ENCODE measurements at places on chromosomes 11 and 22.
A peak's percentile ranks its signal among the peaks of the same experiment; 100 is the strongest.

DNA sequence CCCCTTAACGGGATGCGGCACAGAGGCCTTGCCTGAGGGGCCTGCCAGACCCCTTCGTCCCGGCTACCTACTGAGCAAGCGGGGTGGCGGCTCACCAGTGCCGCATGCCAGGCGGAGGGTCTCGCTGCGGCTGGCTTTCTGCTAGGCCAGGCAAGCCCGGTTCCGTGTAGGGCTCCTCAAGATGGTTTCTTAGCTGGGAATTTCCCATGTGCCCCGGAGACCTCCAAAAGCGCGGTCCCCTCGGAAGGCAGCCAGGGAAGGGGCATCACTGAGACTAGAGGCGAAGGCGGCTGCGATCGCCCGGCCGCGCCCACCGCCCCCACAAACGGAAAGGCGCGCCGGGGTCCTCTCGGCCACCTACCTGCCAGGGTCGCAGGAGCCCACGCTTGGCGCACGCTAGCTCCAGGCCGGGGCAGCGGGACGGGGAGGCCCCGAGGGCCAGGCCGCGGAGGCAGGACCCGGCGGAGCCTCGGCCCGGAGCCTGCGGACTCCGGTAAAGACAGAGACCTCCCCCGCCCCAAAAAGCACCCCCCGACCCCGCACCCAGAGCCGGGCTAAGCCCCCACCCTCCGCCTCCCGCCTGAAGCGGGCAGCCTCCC is 23.8 kb downstream of the MICAL3 start:
- no peak for DNase-seq

DNA sequence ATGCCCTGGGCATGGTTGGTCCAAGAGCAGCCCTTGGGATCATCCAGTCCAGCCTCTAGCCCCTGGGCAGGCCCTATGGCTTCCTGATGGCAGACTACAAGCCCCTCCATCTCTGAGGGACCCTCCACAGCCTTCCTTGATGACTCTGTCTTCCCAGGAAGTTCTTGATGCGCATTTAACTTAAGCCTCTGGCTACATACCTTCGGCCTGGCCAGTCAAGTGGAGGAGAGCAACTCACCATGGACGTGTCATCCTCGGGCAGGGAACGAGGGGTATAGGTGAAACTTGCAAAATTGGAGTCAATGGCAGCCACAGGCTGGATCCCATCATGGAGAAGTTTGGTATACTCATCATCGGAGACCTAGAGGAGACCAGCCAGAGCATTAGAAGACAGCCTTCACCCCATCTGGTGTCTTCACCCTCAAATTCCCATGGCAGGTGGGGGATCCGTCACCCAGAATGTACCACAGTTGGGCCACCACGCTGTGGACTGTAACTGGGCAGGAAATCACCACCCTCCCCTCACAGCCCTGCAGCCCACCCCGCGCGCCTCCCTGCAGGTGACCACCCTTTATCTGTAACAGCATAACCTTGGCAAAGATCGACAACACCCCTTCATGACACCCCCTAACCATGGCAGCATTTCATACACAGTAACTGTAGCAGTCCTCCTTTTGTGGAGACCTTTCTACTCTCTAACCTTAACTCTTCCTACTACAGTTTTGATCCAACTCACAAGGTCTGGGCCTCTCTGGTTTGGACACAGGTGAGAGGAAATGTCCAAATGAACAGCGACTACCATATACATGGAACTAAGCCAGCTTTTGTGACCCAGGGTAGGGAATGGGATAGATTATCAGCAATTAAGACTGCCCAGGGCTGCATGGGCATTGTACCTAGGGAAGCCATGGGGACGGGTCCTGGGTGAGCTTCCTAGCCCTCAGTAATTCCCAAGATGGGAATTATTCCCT is 91.7 kb downstream of the PDE2A start:
- no peak for DNase-seq

DNA sequence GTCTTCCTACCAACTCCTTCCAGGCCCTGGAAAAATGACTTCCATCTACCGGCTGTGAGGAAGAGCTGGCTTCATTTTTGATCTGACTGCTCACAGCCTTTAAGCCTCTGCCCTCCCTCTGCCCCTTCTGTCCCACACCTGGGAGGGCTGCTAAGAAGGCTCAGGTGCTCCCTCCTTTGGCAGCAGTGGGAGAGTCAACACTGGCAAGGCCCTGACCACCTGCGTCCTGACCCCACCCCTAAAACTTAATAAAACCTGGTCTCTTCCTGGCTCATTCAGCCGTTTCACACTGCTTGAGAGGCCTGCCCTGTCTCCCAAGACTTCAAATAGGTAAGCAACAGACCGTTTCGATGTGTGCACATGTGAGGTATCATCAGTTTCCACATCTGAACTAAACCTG is 52.1 kb upstream of the NFRKB start:
- DNase-seq = no peak

GRCh38 chr22:49953680-49954344 is 6.8 kb upstream of the PIM3 start:
- no peak for DNase-seq

DNA sequence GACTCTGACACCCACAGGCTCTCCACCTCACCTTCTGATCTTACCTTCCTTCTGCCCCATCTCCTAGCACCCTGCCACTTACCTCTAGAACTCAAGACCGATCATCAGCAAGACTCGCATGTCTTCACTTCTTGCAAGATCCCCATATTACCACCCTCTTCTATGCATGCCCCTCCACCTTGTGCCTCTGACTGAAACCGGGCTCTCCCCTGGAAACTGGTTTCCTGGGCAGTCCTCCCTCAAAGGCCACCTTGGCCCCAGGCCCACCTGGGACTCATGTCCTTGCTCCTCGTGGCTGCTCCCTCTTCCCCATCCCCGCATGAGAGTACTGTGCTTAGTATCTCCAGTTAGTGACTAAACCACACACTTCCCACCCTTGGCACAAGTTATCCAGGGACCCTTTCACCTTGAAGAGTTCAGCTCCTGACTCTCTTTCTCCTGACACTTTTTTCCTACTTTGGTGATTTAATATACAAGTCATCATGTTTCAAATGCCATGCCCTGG is 136.7 kb downstream of the SPATA19 start:
- DNase-seq = no peak

DNA sequence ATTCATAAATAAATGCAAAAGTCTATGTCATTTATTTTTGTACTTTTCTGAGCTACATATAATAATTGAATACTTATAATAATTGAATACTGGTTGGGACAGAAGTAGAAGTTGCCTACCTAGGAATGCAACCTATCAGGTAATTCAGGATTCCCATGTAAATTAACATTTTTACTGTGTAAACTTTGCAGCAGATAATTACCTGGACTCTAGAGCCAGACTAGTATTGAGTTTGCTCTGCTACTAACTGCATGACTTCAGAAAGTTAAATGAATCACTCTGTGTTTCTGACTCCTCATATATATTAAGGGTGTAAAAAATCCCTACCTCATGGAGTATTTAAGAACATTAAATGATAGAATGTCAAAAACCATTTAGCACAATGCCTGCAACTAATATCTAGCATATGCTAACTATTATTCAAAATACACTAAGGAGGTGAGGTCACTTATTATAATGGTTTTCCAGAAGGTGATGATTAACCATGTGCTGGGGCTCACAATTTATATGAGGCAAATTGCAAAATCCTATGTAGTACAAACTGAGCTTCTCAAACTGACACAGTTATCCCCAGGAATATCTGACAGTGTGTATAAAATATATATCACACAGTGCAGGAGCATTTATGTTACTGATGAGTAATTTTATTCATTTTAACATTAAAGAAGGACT is 138.1 kb upstream of the ANO3 start:
- DNase-seq = peak; percentile 91

DNA sequence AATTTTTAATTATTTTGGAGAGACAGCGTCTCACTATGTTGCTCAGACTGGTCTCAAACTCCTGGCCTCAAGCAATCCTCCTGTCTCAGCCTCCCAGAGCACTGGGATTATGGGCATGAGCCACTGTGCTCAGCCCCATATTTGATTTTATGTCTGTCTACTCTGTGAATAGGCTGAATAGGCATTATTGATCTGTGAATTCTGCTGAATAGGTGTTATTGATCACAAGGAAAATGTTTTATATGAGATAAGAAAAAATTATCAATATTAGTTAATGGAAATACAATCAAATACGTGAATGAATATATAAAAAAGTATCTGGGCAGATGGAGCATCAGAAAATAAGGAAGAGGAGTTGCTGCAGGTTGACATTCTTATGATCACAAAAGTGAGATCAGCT is 483.4 kb upstream of the LARGE1 start:
- DNase-seq = no peak

GRCh38 chr11:41222236-41222635 is 237.2 kb downstream of the LRRC4C start:
- no peak for DNase-seq

GRCh38 chr11:64887757-64888405 is 9.5 kb upstream of the EHD1 start:
- DNase-seq = no peak

DNA sequence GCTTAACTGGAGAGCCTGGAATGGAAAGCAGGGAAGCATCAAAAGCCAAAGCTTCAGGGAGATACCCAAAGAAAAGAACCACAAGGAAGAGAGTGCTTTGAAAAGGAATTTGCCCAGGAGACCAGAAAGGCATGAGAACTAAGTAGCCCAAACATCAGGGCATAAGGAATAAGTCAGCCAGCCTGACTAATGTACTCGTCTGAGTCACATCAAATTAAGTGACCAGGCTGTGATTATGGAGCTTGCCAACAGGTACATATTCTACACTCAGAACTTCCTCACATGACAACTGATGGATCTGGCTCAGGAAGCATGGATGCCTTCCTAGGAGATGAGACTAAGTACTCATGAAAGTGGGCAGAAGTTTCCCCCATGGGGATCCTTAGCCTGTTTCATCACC is 366.7 kb downstream of the BUD13 start:
- no peak for DNase-seq

- DNase-seq = no peak
These were observed 18.5 kb downstream of the MGAT3 start for GRCh38 chr22:39475337-39475736.

DNA sequence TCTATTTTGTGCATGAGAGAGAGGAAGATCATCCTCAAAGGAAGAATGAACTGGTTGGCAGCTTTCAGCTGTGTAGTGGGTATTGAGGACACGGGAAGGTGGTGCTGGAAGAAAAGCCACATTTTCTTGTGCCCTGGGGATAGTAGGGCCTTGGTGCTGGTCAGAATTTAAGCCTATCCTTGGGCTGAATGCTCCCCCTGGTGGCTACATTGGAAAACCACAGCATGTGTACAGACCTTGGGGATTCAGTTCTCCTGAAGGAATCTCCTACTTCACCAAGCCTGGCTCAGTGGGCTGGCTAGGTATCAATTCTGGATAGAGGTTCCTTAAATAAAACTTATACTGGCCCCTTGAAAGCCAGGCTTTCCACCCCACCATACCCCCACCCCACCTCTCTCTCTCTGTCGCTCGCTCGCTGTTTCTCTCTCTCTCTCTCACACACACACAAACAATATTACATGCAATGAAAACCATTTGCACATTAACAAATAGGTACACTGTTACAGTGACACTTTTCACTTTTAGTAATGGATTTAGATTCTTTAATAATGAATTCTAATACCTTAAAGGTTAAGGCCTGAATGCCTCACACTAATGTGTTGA is 2.8 kb upstream of the OR51M1 start:
- peak; percentile 17 for DNase-seq

DNA sequence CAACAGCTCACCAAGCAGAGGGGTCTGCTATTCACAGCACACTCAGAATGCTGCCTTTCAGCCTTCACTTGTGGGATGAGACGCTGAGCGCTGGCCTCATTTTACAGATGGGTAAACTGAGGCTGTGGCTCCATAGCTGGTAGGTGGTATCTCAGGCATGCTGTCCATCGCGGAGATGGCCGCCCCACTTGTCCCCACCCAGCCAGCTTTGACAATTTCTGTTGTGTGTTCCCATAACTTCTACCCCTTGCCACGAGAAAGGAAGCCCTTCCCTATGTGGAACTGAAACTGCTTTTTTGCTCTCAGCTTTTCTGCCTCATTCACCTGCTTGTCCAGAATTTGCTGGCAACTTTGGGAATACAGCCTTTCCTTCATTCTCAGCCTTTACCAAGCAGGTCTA is 36.1 kb upstream of the NNMT start:
- DNase-seq = no peak

DNA sequence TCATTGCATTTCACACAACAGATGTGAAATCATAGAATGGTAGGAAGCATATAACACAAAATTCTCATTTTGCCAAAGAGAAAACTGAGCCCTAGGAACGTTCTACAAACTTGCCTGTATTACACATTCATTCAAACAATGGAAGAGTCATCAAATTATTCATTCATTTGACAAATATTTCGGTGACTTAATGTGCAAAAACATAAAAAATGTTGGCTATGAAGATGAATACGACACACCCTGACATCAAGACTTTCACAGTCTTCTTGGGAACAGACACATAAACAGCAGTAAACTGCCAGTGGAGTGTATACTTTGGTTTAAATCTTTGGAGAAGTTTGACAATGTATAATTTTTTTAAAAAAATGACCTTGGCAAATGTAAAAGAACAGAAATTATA is 20.4 kb upstream of the C11orf87 start:
- DNase-seq = no peak

DNA sequence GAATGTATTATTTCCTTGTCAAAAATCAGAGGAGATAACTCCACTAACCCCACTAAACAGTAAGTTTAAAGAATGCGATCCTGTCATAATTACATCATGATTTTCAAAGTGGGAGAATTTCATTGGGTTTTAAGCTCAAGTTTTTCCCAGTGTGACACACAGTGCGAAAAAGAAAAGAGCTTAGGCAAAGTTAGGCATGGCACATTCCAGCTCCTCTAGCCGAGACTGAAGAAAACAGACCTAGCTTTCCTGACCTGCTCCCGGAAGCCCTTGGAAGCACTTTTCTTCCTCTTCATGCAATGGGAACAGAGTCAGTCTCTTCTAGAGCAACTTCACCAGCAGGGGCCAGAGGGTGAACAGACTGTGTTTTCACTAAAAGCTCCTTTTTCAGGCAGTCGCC is 76.6 kb upstream of the AKIP1 start:
- DNase-seq = no peak

DNA sequence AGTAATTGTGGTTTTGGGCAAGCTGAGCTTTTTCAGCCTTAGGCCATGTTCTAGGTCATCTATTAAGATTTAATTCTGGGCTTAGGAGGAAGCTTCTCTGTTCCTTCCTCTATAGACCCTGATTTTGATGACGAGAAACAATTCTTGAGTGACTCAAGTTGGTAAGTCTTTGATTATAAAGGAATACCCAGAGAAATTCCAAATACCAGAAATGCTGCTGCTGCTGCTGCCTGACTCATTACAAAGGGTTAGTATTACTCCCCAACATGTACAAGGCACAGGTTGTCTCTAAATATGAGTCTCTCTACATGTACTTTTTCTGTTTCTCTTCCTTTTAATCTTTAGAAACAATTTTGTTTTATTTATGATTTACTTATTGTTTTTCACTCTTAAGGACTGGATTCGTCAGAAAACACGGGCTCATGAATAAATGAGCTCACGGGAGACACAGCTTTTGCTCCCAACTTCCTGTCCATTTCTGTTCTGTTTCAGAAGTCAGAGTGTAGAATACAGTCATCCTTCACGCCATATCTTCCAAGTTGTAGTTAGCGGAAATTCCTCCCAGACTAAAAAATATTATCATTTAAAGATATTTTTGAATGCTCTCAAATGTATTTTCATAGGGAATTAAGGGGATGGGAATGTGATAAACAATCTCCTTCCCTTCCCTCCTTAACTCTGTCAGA is 31.8 kb upstream of the RBMXL2 start:
- DNase-seq = no peak

GRCh38 chr11:46736615-46737014 is 17.6 kb downstream of the F2 start:
- no peak for DNase-seq

GRCh38 chr22:32831584-32831983 is 30.1 kb downstream of the TIMP3 start:
- DNase-seq = no peak

GRCh38 chr11:45378516-45378915 is 92.4 kb upstream of the SYT13 start:
- no peak for DNase-seq

Data from fibroblast of skin of left biceps (primary cell).